ENCODE measurements at places on chromosomes 7 and 10.

GRCh38 chr10:72242675-72243074 lies 26.6 kb upstream of the ASCC1 start:
- H3K36me3 ChIP-seq = peaks cover 3% of the 10 kb centered on the region
- peak overlapping the region; percentile 40 for H3K4me3 ChIP-seq
- H3K27ac ChIP-seq = peak overlapping the region; percentile 87
- H3K4me1 ChIP-seq = peaks cover 71% of the 10 kb centered on the region
- H3K27me3 ChIP-seq = no peaks in the 10 kb centered on the region
- peak; percentile 48 for DNase-seq

- peak overlapping the region; percentile 22 for H3K27ac ChIP-seq
- no peak overlapping the region for H3K4me3 ChIP-seq
- H3K36me3 ChIP-seq = peaks cover 2% of the 10 kb centered on the region
- H3K27me3 ChIP-seq = no peaks in the 10 kb centered on the region
- DNase-seq = no peak
Measured at GRCh38 chr10:86888585-86889381, 68.6 kb downstream of the MMRN2 start.

DNA sequence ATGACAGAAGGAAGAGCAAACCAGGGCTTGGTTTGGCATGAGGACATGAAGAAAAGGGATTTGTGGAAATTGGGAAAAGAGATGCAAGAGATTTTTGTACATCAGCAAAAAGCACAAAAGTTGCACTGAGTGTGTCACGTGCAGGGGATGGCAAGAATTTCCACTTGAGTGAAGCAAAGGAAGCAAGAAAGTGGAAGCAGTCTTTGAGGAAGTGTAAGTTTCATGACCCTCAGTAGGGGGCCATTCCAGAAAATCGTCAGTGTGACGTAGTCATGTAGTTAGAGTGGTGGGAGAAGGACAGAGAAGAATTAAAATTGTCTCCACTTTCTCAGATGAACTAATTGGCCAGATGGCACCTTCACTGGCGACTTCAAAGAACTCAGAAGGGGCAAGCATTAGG lies 123.3 kb upstream of the FZD1 start:
- no peak for DNase-seq
- H3K27me3 ChIP-seq = peaks cover 2% of the 10 kb centered on the region
- H3K27ac ChIP-seq = no peak overlapping the region

- peak overlapping the region; percentile 25 for H3K27ac ChIP-seq
- no peak overlapping the region for H3K4me3 ChIP-seq
- peaks cover 15% of the 10 kb centered on the region for H3K4me1 ChIP-seq
- no peaks in the 10 kb centered on the region for H3K27me3 ChIP-seq
- H3K36me3 ChIP-seq = peaks cover 1% of the 10 kb centered on the region
Measured at GRCh38 chr10:50387007-50387731, 135.9 kb upstream of the ASAH2 start.

- no peaks in the 10 kb centered on the region for H3K36me3 ChIP-seq
- H3K4me3 ChIP-seq = no peak overlapping the region
- H3K4me1 ChIP-seq = peaks cover 23% of the 10 kb centered on the region
- H3K27ac ChIP-seq = no peak overlapping the region
- no peak for DNase-seq
Measured at GRCh38 chr7:12726908-12727307, 39.5 kb downstream of the ARL4A start.

- no peak overlapping the region for H3K27ac ChIP-seq
- peaks cover 17% of the 10 kb centered on the region for H3K4me1 ChIP-seq
- H3K27me3 ChIP-seq = peaks cover 53% of the 10 kb centered on the region
- H3K4me3 ChIP-seq = peak overlapping the region; percentile 72
- no peak for DNase-seq
- peaks cover 4% of the 10 kb centered on the region for H3K36me3 ChIP-seq
Measured at GRCh38 chr7:25852211-25852938, 299.6 kb upstream of the NFE2L3 start.

DNA sequence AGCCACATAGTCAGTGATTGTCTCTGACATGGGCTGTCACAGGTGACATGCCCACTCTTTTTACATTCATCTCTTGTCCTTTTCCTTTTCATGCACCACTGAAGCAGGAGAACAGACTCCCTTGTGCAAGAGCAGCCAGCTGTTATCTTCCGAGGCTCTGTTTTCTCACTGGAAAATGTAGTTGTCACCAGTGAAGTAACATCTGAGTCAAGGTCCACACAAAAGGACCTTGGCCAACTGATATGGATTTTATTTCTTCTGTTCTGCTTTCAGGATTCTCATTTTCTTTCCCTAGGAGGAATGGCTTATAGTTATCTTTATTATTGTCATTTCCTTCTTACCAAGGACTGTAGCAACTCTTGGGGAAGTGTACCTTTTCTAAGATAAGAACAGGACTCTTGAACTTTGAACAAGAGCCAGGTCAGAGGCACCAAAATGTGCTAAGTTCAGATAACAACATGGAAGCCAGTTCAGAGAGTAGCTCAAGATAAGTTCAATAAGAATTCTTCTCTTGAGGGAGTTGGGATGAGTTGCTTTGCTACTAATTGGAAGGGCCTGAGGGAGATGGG lies 22.7 kb downstream of the AVPI1 start:
- no peak overlapping the region for H3K27ac ChIP-seq
- DNase-seq = no peak
- H3K27me3 ChIP-seq = no peaks in the 10 kb centered on the region
- peaks cover 25% of the 10 kb centered on the region for H3K36me3 ChIP-seq
- no peak overlapping the region for H3K4me3 ChIP-seq

DNA sequence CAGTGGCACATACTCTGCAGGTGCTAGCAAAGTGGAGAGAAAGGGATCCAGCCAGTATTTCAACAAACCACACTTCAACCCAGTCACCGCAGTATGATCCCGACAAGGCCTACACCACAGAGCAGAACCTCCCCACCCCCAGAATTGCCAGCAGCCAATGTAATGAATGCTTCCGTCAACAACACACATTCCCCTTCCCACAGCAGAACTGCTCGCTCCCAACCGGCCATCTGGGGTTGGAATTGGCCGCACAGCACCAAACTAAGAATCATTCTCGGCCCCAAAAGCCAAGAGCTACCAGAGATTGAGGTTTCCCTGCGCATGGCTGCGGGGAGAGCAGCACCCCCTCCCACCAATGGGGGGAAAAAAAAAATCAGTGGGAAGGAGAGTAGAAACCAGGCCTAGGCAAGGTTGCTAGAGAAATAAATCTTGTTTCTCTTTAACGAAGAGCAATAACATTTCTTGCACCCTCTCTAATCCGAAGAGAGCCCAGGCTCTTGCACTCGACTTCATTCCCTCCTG lies 1.1 kb downstream of the WASL start:
- DNase-seq = peak; percentile 26
- H3K27me3 ChIP-seq = no peaks in the 10 kb centered on the region
- H3K36me3 ChIP-seq = peaks cover 10% of the 10 kb centered on the region

GRCh38 chr10:127368101-127368500 lies 171.7 kb upstream of the INSYN2A start:
- H3K27ac ChIP-seq = no peak overlapping the region
- H3K27me3 ChIP-seq = no peaks in the 10 kb centered on the region
- no peaks in the 10 kb centered on the region for H3K36me3 ChIP-seq
- no peak overlapping the region for H3K4me3 ChIP-seq
- DNase-seq = no peak
- H3K4me1 ChIP-seq = no peaks in the 10 kb centered on the region

DNA sequence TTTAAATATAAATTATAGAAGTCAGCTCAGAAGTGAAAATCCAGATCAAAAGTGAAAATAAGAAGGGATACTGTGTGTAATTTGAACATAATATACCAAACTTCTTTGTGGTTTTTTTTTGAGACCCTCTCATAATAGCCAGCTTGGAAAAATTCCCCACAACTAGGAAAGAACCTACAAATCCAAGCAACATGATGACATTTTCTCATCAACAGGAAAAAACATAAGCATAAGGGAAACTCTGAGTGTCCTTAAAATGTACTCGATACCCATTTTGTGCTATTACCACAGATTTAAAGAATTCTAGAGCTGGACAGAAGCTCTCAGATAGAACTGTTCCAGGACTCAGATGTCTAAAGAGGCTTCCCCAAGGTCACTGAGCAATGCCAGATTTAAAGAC lies 214.8 kb upstream of the KLF14 start:
- no peaks in the 10 kb centered on the region for H3K27me3 ChIP-seq
- H3K36me3 ChIP-seq = peaks cover 54% of the 10 kb centered on the region
- H3K27ac ChIP-seq = no peak overlapping the region
- peaks cover 48% of the 10 kb centered on the region for H3K4me1 ChIP-seq

GRCh38 chr10:128734161-128734560 lies 607.9 kb upstream of the MKI67 start:
- no peaks in the 10 kb centered on the region for H3K36me3 ChIP-seq
- H3K27ac ChIP-seq = no peak overlapping the region
- no peaks in the 10 kb centered on the region for H3K27me3 ChIP-seq
- no peak for DNase-seq

DNA sequence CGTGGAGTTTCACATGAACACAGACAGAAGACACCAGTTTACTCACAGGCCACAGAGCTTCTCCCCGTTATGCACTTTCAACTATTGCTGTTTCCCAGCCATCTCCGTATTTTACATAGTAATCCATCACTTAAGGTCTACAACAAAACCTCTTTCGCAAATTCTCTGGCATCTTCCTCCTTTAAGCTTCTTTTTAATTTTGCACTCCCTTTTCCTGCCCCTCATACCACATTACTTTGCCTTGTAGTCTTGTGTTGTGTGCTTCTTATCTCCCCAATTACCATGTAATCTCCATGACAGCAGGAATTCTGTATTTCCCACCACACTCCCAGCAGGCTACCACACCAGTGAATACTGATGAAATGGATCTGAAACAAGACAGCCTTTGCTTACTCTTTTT lies 87.3 kb downstream of the ODAD2 start:
- peaks cover 13% of the 10 kb centered on the region for H3K27me3 ChIP-seq
- no peak overlapping the region for H3K27ac ChIP-seq
- no peaks in the 10 kb centered on the region for H3K4me1 ChIP-seq
- no peaks in the 10 kb centered on the region for H3K36me3 ChIP-seq
- DNase-seq = no peak
- H3K4me3 ChIP-seq = no peak overlapping the region

DNA sequence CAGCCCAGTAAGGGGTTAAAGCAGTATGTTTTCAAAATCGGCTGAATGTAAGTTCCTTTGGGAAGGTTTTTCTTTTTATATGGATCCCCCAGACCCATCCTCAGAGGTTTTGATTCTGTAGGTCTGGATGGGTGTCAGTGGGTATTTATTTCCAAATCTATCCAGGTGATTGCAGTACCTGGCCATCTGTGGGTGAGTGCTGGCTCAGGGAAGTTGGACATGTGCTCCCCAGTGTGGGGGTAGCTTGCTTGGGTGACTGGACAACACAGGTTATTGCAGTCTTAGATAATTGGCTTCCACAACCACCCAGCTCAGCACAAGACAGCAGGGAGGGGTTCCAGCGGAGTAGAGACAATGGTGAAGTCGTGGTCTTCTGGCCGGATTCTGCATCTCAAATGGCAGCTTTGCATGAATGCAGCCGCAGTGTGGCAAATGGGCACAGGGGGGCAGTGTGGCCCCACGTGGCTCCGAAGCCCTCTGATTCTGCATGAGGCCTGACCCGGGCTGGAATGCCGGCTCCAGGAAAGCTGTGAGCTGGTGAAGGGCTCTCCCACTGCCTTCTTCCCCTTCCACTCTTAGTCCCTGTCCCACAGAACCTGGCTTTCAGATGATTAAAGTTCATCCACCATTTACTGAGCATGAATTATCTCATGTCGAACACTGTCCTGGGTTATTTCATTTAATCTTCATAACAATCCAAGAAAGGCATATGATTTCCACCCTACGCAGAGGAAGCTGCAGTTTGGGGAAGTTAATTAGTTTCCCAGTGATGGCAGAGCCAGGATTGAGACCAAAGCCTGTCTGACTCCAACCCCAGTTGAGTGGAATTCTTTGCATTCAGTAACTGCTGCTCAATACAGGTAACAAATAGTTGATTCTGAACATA lies 64.5 kb upstream of the SYPL1 start:
- DNase-seq = peak; percentile 79
- H3K4me1 ChIP-seq = no peaks in the 10 kb centered on the region

All from activated naive CD8-positive, alpha-beta T cell treated with anti-CD3 and anti-CD28 coated beads, Interleukin-2, amount 50 U/mL, for 24 hours (primary cell).